ENCODE measurements at places on chromosomes 4 and X.

GRCh38 chr4:81627590-81627989 is 155.9 kb upstream of the RASGEF1B start:
- no peaks in the 10 kb centered on the region for H3K27me3 ChIP-seq
- peaks cover 45% of the 10 kb centered on the region for H3K4me1 ChIP-seq
- DNase-seq = no peak
- no peaks in the 10 kb centered on the region for H3K36me3 ChIP-seq
- no peak overlapping the region for H3K4me3 ChIP-seq

GRCh38 chr4:134862116-134862515 is 660.5 kb upstream of the PABPC4L start:
- no peaks in the 10 kb centered on the region for H3K27me3 ChIP-seq
- H3K4me3 ChIP-seq = no peak overlapping the region
- H3K4me1 ChIP-seq = no peaks in the 10 kb centered on the region
- H3K36me3 ChIP-seq = no peaks in the 10 kb centered on the region
- H3K27ac ChIP-seq = no peak overlapping the region

- peaks cover 59% of the 10 kb centered on the region for H3K4me1 ChIP-seq
- peak overlapping the region; percentile 85 for H3K27ac ChIP-seq
- peak overlapping the region; percentile 89 for H3K4me3 ChIP-seq
- DNase-seq = peak; percentile 25
These were observed 2.1 kb downstream of the PPP3CA start for GRCh38 chr4:101345271-101345595.

DNA sequence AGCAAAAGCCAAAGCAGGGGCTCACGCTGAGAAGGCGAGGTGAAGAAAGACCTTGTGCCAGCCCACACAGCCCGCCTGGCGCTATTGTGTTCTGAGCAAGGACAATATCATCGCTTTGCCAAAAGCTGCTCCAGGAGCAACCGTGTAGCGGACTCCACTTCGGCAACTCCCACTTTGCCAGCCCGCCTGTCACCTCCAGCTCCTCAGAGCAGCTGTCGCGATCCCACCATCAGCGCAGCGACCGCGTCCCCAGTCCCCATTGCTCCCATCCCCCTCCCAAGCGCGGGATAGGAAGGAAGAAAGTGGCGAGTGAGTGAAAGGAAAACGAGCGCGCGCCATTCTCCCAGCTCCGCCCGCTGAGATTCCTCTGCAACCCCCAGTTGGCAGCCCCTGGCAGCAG is 759 bp downstream of the ZC4H2 start:
- H3K4me3 ChIP-seq = peak overlapping the region; percentile 94
- H3K36me3 ChIP-seq = peaks cover 17% of the 10 kb centered on the region
- DNase-seq = peak; percentile 14
- peak overlapping the region; percentile 76 for H3K27ac ChIP-seq
- no peaks in the 10 kb centered on the region for H3K27me3 ChIP-seq

- no peaks in the 10 kb centered on the region for H3K27me3 ChIP-seq
- H3K4me3 ChIP-seq = no peak overlapping the region
- H3K36me3 ChIP-seq = no peaks in the 10 kb centered on the region
- no peaks in the 10 kb centered on the region for H3K4me1 ChIP-seq
- H3K27ac ChIP-seq = no peak overlapping the region
These were observed 115.8 kb downstream of the PPARGC1A start for GRCh38 chr4:23773884-23774636.

DNA sequence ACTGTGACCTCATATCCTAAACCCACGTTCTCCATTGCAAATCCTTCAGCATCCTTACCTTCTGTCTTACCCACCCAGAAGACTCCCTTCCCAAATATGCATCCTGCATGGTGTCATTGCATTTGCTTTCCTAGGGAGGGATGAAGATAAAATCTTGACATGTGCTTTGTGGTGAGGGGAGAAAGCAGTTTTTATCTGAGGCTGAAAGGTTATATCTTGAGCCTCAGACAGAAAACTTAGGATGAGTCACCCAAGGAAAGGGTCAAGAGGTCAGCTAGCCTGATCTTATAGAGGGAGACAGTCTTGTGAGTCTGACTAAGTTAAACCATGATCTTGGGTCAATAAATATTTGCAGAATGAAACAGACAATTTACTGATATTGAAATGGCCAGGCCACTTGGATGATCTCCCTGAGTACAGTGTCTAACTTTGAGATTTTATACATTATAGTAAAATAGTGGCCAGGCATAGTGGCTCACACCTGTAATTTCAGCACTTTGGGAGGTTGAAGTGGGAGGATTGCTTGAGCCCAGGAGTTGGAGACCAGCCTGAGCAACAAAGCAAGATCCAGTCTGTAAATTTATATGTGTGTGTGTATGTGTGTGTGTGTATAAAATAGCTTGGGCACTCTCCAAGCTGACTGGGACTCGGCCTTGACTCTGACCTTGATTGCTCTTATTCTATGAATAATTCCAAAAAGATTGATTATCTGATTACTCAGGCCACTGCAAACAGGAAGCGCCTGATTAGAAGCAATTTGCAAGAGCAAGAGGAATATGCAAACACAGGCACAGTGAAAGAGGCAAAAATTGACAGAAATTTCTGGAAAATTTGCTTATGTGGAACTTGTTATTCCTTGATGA is 15.4 kb upstream of the FAM9C start:
- no peak overlapping the region for H3K27ac ChIP-seq
- no peaks in the 10 kb centered on the region for H3K27me3 ChIP-seq
- DNase-seq = no peak
